ENCODE measurements at places on chromosomes 11 and 22.

DNA sequence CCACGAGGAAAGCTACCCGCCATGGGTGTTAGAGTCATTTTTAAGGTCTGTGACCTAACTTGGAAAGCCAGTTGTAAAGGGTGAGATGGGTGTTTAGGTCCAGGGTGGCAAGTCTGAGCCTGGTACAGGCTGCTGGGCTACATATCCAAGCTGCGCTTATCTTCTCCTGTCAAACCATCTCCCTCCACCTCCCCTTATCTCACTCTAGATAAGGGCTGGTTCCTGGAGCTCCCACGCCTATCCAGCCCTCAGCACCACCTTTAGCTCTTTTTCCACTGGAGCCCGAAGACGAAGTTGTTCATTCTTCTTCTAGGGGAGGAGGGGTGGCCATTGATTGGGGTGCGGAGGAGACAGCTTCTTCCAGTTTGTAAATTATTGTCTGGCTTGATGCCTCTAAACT is 48.5 kb downstream of the MICAL2 start:
- DNase-seq = no peak

DNA sequence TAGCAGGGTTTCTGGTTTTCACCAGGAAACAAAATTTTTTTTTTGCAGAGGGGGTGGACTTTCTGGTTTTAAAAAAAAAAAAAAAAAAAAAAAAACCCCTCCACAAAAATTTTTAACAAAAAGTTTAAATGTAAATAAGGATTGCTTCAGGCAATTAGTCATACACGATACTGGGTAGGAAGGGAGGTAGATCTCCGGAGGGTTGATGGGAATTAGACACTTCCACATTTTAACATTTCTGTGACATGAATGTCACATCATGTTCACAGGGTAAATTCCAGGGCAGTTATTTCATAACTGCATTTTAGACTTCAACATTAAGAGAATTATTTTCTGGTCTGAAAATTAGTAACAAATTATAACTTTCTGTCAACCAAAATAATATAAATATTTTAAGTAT is 15.9 kb downstream of the NUP98 start:
- DNase-seq = no peak

DNA sequence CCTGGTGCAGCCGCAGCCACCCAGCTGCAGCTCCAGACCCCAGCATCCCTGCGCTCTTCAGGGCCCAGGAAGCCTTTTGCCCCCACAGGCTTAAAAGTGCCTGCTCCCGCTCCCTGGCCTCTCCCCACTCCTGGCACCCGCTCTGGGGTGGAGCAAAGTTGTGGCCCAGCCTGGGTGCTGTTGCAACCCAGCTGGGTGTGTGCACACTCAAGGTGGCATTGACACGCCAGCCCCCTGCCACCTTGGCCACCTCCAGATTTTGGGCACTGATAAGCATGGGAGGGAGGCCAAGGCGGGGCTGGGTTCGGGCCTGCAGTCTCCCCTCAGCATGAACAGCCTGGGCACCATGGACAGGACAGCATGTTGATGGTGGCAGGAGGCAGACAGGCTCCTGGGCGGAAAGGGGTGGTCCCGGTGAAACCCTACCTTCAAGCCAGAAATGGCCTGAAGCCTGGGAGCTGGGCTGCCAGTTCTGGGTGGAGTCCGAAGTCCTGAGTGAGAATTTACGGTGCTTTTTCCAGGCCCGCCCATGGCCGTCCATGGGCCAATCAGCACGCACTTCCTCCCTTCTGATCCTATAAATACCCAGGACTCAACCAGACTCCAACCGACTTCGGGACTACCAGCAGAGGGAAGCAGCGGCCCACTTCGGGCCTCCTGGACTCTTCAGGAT is 23.6 kb upstream of the RNASEH2C start:
- no peak for DNase-seq

DNA sequence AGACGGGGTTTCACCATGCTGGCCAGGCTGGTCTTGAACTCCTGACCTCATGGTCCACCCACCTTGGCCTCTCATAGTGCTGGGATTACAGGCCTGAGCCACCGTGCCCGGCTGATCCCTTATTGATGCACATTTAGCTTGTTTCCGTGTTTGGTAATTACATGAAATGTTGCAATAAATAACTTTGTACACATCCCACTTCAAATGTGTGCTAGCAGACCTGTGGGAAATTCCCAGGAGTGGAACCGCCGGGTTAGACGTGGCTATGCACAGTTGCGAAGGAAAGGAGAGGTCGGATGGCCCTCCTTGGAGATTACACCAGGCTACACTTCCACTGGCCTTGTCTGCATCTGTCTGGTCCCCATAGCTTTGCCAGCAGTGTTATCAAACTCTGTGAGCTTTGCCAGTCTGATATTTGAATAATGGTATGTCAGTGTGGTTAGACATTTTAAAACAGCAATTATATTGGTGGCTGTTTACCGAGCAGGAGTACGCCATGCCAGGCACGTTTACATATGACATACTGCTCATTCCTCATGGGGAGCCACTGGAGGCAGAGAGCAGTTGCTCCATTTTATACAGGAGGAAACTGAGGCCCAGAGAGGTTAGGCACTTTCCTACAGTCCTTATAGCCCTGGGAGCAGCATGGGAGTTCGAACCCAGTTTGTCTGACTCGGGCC is 27.2 kb upstream of the SYT7 start:
- no peak for DNase-seq

DNA sequence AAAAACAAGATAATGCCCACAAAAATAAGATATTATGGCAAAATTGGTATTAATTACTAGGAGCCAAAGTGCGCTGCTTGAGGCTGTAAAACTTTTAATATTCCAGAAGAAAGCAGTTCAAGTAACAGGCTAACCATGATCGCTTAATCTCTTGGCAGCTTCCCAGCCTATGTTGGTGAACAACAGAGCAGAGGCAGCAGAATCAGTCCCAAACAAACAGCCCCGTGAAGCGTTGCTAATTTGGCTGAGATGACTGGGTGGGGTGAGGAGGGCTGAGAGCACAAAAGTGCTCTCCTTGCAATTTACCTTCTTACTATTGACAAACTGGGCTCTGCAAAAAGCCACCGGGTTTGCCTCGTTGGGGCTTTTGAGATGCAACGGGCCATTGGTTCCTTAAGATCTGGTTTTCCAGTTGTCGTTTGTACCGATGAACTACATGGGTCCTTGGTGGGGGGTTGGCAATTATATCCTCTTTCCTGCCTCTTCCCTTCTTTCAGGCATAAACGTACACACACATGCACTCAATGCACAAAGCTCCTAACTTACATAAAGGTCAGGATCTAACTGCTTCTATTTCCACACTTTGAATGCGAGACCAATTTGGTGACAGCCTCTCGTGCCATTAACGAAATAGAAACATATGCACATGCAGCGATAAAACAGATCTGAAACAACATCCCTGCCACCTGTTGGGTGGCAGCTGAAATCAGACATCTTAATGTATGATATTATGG is 407.6 kb upstream of the CADM1 start:
- DNase-seq = no peak

- no peak for DNase-seq
Measured at GRCh38 chr11:16796311-16796710, 57.9 kb downstream of the C11orf58 start.

- DNase-seq = no peak
Measured at GRCh38 chr22:49701380-49702067, 126.1 kb downstream of the BRD1 start.

DNA sequence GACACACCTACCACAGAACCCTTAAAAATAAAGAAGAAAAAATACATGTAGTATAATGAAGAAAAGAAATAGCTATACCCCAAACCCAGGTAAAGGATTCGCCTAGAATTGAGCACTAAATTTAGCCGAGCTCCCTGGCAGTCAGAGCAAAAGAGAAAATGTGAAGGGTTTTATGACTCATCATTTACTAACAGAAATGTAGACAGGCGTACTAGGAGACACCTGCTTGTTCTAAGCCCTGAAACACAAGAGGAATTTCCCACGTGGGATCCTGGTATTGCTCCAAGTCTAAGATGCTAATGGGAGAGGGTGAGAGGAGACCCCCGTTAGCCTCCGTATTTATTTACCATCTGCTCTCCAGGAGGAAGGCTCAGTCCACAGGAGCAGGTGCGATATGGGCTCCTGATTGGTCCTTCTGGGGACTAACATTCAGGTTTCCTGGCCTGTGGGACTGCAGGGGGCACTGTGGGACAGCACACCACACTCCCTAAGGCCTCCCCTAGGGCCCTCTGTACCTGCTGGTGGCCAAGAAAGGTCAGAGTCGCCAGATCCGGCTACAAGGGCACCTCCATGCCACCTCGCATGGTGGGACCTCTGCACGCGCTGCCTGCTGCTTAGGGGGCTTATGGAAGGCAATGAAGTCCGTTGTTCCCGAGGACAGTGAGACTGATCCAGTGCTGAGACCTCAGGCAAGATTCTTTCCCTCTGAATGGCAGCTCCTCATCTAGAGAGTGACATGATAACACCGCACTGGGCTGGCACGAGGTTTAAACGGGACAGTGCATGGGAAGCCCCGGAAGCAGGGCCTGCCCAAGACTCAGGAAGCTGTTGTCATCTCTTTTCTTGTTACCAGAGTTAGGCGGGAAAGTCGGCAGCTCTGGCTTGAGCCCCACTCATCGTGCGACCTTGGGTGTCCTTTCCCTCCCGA is 25.8 kb downstream of the KCNC1 start:
- DNase-seq = peak; percentile 14

DNA sequence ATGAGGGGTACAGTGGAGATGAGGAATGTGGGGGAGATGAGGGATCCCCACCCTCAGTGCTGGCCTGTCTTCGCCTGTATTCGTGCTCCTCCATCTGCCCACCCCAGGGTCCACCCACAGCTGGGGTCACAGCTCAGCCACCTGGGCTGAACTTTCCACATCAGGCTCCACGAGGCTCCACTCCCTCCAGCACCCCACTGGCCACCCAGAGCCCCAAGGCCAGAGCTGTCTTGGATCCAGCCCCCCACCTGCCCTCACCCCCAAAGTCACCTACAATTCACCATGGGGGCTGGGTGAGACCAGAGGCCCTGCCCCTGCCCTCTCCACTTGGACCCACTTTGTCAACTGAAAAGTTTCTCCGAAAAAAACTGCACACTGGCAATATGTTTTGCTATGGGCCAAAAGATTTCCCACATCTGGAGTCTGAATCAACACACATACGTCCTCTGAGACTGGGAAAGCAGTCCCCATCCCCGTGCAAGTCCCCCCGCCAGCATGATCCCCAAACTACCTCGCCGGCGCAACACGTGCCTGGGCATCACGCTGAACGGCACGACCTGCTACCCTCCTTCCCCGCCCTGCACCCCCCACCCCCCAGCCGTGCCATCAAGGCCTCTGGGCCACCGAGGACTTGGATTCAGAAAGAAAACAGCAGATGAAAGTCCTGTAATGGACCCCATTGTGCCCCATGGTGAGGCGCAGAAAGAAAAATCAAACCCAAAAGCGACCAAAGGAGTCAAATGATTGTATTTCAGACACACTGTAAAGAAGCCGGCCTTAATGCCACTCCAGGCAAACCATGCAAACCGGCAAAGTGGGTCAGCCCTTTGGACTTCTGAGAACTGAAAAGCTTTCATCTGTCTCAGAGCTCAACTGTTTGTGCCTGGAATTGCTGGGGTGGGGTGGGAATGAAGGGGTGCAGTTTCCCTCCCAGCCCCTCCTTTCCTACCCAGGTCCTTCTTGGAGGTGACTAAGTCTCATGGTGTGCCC is 16.5 kb upstream of the GAL start:
- no peak for DNase-seq

GRCh38 chr11:62770778-62771143 is 435 bp upstream of the TAF6L start:
- no peak for DNase-seq
